ENCODE measurements at places on chromosomes 3 and 15.

- no peak for DNase-seq
Measured at GRCh38 chr15:80988148-80988796, 1.3 kb downstream of the MESD start.

DNA sequence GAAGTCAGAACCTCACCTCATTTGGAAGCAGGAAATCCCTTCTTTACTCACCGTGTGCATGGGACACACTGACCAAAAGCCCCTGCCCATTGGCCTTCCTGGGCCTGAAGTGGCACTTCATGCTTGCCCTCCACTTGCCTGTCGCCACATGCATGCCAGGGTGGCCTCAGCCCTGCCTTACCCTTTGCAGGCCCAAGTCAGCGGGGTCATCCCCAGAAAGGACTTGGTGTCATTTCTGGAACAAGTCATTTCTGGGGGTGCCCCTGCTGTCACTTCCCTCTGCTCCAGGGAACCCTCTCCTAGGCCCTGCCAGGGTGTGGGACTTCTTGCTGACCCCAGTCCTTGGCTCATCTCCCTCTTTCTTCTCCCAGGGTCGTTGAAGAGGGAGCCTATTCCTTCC, 59.9 kb upstream of the CGNL1 start:
- no peak for DNase-seq

GRCh38 chr15:67188551-67189218, 65.8 kb downstream of the AAGAB start:
- no peak for DNase-seq

DNA sequence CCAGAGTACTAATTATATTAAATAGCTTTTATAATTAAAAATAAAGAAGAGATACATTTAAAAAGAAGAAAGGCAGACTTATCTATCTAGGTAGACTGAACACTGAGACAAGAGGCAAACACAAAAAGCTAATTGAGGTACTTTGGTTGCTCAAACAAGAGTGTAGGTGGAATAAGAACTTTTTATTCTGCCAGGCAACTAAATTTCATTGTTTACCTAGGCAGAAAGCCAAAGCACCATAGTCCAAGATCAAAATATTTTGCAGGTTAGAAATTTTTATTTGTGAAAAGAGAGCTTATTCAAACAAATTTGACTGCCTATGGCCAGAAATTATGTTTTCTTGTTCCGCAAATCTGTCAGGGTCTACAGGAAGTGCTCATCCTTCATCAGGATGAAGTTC, 499.6 kb upstream of the GBE1 start:
- DNase-seq: no peak

DNA sequence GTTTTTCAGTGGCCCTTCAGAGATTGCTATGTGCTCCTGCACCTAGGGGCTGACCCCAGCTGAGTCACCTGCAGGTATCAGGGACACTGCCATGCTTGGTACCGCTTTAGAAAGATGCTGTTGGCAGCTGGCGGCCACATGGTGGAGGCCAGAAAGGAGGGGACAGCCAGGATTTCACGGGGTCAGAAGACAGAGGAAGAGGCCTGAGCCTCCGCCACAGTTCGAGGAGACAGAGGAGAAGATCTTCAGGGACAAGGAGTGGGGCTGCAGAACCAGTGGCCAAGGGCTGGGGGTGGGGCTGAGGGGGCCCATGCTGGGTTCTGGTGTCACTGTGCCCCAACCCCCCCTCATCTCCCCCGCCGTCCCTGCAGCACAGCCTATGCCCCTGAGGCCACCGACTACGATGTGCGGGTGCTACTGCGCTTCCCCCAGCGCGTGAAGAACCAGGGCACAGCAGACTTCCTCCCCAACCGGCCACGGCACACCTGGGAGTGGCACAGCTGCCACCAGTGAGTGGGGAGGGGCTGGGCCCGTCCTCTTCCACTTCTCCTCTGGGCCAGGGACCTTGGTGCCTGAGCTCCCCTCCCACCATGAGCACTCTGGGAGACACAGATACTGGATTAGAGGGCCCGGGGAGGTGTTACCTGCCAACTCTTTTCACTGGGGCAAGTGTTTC, 19.9 kb downstream of the LOXL1 start:
- DNase-seq: no peak

GRCh38 chr3:155488671-155489070, 195.2 kb upstream of the STRIT1 start:
- no peak for DNase-seq

GRCh38 chr3:179474480-179474879, 23.2 kb upstream of the GNB4 start:
- DNase-seq: no peak

DNA sequence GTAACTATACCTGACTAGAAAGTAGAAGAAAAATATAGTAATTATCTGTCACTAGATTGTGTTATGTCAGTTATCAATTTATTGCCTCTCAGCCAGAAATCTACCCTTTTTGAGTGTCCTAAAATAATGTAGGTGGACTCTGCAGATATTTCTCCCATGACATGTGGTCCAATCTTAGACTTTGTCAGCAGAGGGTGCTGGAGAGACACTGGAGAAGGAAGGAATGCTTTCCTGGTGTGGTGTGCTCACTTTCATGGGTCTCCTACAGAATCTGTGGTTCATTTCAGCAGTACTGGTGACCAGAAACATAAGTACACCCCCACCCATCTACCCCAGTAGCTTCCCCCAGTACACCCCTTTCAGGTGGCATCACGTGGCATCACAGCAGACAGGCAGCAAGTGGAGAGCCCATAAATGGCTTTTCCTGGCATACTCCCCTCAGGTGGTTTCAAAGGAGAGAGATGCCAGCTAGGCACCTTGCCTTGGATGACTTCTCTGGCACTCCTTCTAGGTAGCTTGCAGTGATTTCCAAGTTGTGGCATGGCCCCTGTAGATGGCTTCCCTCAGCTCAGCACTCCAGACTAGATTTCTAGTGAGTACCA, 114.7 kb downstream of the GADL1 start:
- DNase-seq: no peak

GRCh38 chr15:62719316-62719715, 323.2 kb upstream of the TPM1 start:
- DNase-seq: no peak

DNA sequence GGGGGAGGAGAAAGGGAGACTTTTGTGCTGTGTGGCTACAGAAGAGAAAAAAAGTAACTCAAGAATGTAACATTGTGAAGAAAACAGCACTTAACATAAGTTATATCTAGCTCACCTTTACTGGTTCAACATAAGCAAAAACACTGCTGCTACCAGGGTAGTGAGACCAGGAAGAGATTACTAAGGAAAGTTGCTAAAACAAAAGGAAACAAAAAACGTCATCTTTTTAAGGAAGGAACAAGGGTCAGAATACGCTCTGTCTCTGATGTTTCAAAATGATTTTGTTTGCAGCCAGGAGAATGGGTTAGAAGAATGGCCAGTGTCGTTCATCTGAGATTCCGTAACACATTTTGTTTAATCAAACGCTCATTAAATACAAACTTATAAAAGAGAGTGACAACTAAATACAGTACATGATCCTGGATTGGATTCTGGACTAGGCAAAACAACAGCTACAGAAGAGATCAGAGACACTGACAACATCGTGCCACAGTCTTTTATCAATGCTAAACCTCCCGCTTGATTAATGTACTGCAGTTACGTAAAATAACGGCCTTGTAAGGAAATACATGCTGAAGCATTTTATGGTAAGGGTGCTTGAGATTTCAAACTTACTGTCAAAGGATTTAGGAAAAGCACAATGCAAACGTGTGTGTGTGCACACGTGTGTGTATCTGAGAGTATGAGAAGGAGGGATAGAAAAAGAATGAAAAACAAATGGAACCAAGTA, 67.7 kb downstream of the FOXP1 start:
- DNase-seq: no peak

DNA sequence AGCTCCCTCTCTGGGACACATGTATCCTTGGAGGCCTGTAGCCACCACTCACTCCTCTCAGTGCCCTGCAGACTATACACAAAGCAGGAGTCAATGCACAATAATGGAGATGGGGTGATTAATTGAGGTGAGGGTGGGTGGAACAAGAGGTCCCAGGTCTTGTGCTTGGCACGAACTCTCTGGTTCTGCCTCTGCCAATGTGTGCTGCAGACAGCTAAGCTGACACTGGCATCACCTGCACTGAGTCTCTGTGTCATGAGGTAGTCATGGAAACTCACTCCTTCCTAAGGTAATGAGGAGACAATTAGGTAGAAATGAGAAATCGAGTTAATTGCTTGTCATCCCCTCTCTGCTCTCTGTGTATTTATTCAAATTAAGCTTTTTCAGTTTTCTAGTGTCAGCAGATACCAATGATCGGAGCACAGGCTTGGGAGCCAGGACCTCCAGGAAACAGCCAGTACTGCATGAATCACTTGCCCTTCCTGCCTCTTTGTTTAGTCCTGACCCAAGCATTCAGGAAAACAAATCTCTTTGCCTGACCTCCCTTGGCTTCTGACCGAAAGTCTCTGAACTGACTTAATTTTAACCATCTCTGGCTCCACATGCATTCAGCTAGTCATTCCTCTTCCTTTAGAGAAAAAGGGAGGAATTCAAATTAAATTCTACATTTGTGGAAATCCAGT, 56.7 kb downstream of the DRD3 start:
- DNase-seq: no peak

DNA sequence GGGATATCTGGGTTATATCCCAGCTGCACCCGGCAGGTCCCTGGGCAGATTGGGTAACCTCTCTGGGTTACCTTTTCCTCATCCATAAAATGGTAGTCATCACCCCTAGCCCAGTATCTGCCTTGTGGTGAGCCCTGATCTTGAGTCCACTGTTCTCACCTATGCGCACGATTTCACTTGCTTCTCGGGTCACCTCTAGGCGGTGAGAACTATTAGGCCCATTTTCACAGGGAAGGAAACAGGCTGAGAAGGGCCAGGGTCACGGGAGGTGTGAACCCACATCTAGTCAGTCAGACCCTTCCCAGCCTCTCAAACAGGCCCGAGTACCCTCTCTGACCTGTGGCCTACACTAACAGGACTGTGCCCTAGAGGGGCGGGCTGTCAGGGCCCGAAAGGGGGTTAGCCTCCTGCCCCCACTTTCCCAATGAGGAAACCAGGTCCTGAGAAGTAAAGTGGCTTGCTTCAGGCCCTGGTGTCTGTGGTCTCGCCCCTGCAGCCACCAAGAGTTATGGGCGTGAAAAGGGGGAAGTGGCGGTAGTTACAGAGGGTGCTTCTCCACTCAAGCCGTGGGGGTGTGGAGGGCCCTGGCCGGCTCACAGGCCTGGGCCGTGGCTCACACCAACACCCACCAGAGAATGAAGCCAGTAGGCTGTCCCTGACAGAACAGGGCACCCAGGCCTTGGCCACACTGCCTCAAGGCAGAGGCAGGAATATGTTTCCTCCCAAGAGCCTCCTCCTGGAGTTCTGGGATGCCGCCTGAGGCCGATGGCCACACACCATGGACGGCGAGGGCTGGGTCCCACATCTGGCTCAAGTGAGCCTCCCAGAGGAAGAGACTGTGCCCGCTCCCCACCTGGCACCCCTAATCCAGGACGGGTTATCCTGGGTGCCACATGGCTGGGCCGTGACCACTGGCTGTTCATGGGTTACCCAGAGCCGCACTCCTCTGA, 19.5 kb downstream of the PSTPIP1 start:
- DNase-seq: no peak

- DNase-seq: no peak
Measured at GRCh38 chr3:180657094-180657493, 22.2 kb downstream of the CCDC39 start.

GRCh38 chr3:29011441-29011840, 269.4 kb upstream of the RBMS3 start:
- DNase-seq: no peak

DNA sequence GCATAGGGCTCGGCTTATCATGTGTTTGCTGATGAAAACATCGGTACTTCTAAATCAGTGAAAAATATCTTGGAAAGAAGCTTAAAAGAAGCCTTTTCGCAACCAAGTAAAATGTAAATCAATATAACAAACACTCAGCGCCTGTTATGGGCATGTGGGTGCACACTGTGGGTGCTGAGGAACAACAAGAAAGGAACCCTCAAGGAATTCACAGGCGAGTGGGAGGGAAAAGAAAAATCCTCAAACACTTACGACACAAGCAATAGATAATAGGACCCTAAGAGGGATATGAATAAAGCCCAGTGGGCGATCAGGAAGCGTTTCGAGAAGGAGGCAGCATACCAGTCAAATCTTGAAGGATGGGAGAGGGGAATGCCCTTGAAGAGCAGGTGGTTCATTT, 21.9 kb downstream of the GLDN start:
- no peak for DNase-seq

GRCh38 chr15:52615302-52615701, 46.5 kb upstream of the ARPP19 start:
- DNase-seq: no peak

DNA sequence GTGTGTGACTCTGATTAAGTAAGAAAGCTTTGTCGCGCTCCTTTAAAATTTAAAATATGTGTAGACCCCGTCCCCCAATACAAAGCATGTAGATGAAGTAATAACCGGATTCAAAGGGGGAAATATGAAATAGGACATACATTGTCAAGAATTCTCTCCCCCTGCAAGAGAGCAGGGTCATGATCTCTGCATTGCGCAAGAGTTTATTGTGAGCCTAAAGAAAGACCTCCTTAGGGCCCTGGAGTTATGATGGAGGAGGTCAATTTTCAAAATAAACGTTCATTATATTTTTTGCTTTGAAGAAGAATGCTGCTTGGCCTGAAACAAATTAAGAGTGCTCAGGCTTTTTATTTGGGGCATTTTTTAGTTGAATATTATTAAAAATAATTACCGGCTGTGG, 235.0 kb downstream of the SHOX2 start:
- DNase-seq: no peak

- peak; percentile 81 for DNase-seq
Measured at GRCh38 chr3:49906073-49906743, 2.5 kb upstream of the MST1R start.

DNA sequence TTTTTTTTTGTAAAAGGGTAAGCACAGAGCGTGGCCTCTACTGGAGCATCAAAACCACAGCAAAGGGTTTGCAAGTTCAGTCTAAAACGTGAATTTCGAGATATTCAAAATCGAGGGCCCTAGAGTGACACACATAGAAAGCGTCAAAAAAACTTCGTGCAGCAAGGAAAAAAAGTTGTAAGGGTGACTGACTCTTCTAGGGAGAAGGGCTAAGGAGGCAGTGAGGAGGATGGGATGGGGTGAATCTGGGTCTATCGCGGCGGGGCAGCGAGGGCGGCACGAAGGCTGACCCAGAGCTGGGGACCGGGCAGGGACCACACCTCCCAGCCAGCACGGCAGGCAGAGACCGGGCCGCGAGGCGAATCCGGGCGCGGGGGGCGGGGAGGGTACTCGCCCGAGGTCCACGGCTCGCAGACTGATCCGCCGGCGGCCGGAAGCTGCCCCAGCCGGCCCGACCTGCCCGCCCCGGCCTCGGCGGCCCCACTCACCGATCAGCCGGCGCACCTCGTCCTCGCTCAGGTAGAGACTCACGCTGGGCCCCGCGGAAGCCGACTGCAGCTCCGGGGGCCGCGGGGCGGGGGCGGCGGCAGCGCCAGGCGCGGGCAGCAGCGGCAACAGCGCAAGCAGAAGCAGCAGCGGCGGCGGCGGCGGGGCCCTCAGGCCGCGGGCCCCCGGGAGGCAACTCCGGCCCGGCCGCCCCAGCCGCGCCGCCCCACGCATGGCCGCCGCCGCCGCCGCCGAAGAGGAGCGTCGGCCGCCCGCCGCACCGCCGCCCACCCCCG, 533 bp downstream of the RYK start:
- DNase-seq: peak; percentile 48

- DNase-seq: no peak
Measured at GRCh38 chr3:98731720-98732285, 31.3 kb upstream of the ST3GAL6 start.

- no peak for DNase-seq
Measured at GRCh38 chr3:37097776-37098175, 76.6 kb downstream of the LRRFIP2 start.
